ENCODE measurements at places on chromosomes 3 and 15.

- no peak for DNase-seq
Observed at GRCh38 chr15:45640616-45641015, 5.8 kb downstream of the SQOR start.

GRCh38 chr3:159616234-159616825 lies 372.3 kb upstream of the IL12A start:
- DNase-seq, result peak; percentile 14

- no peak for DNase-seq
Observed at GRCh38 chr3:126908752-126909275, 74.1 kb upstream of the PLXNA1 start.

DNA sequence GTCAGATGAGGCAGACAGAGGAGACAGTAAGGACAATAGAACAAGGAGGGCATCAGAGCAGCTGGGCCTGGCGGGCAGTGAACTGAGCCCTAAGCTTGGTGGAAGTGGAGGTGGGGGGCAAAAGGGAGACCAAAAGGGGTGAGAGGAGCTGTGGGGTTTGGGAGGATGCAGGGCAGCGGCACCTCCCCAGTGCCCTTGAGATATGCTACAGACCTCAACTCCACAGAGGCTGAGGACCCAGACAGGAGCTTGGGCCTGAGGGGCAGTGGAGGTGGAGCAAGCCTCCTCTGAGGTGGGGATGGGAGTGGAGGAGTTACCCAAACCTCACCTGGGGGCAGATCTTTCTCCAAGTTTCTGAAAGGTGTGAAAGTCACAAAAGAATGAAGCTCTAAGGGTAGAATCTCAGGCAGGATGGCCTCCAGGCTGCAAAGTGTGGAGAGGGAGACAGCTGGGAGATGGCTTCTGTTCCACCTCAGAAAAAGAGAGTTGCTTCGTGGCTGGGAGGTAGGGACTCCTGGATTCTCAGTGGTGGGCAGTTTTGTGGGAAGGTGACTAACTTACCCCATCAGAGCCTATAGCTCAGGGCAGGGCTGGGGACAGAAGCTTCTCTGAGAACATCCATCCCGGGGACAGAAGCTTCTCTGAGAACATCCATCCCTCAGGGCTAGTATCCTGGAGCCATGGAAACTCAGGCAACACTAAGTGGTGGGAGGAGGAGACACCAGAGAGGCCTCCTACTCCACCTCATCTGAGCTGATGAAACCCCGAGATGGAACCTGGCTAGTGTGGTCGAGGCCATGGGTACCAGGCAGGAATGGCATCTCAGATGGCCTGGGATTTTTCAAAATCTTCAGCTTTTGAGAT lies 2.3 kb upstream of the CLK3 start:
- no peak for DNase-seq

DNA sequence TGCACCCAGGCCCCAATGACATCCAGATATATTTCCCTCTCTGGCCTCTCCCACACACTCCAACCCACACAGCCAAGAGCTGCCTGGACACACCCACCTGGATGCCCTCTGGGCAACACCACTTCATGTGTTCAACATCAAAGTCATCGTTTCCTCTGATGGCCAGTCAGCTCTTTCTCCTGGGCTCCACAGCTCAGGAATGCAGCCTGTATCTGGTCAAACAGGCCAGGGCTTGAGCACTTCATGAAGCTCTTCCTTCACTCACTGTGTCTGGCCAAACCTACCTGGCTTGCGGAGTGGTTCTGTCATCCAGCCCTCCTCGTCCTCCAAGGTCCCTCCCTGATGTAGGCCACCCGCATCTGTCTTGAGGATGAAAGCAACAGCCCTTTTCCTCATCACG lies 35.8 kb upstream of the SLC6A11 start:
- DNase-seq, result no peak

DNA sequence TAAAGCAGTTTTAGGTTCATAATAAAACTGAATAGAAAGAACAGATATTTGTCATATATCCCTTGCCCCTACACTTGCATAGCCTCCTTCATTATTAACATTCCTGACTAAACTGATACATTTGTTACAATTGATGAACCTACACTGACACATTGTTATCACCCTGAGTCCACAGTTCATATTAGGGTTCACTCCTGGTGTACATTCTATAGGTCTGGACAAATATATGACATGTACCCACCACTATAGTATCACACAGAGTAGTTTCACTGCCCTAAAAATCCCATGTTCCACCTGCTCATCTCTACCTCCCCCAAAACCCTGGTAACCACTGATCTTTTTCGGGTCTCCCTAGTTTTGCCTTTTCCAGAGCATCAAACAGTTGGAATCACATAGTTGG lies 13.8 kb downstream of the DCBLD2 start:
- DNase-seq, result no peak

- no peak for DNase-seq
Observed at GRCh38 chr15:70863450-70864218, 9.7 kb upstream of the LARP6 start.

GRCh38 chr3:142148792-142149672 lies at the start of gene TFDP2:
TSS of gene TFDP2 (minus strand) at chr3:142149544. CDS start at chr3:142101749, 47,795 bp downstream.
- peak; percentile 96 for DNase-seq

DNA sequence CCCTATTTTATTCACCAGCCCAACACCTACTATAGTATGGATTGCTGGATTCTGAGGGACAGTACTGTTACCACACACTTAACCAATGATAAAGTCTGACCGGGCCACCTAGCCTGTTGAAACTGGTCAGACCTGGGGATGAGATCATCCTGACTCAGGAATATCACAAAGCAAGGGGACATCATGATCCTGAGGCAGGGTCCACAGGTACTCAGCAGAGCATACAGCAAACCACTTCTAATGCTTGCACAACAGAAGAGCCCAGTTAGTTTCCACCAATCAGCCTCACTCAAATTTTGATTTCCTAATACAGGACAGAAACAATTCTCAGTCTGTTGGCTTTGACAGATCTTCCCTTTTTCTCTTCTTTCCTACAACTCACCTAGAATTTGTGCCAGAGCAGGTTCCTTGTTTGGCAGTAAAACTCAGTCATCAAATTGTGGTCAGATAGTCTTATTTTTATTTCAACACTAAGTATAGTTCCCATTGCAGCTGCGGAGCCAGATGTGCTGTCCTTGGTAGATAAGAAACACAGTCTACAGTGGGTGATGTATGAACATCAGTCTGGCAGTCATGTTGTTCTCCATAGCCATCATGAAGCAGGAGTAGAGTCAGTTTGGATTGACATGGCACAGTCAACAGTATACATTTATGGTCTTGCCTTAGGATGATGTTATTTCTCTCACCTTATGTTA lies 90.1 kb upstream of the PRR23C start:
- no peak for DNase-seq

- no peak for DNase-seq
Observed at GRCh38 chr15:100757661-100758060, 122.0 kb upstream of the ALDH1A3 start.

DNA sequence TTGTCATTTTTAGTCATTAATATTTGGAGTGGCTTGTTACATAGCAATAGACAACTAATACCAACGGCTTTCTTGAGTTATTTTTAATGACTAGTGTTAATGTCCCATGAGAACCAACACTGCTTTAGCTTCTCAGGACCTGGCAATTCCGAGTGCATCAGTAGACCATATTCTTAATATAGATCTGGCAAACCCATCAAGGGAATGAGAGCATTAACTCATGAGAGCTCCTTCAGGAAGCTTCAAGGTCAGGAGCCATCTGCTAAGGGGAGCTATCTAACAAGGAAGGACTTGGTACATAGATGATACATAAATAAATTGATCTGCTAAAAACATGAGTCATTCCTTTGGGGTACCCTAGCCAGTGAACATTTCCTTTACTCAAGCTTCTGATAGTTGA lies 122.6 kb upstream of the EPHA3 start:
- DNase-seq, result no peak

GRCh38 chr3:94167796-94168195 lies 104.9 kb downstream of the NSUN3 start:
- no peak for DNase-seq

GRCh38 chr3:77342027-77342426 lies 302.1 kb downstream of the ROBO2 start:
- DNase-seq, result no peak

GRCh38 chr15:34691034-34691433 lies 63.8 kb downstream of the GJD2 start:
- no peak for DNase-seq

DNA sequence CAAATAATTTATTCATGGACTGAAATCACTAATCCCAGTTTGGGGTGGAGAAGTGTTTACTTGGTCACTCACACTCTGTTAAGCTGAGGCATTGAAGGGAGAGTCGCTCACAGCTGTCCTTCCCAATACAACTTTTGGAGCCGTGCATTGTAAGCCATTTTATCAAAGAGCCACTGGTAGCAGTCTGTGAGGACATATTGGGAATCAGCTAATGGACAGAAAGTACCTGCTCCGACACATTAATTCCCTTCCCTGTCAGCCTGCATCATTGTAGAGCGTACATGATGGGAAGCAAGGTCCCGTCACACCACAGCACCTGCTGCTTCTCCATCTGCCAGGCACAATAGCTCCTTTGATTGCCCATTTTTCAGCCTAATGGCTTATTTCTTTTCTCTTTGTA lies 643.2 kb downstream of the SQOR start:
- DNase-seq, result peak; percentile 71

GRCh38 chr3:54304877-54305276 lies 182.5 kb downstream of the CACNA2D3 start:
- no peak for DNase-seq

GRCh38 chr3:194204042-194204987 lies 68.4 kb downstream of the HES1 start:
- DNase-seq, result peak; percentile 33

- DNase-seq, result no peak
Observed at GRCh38 chr3:190345878-190346277, 23.6 kb upstream of the CLDN1 start.

DNA sequence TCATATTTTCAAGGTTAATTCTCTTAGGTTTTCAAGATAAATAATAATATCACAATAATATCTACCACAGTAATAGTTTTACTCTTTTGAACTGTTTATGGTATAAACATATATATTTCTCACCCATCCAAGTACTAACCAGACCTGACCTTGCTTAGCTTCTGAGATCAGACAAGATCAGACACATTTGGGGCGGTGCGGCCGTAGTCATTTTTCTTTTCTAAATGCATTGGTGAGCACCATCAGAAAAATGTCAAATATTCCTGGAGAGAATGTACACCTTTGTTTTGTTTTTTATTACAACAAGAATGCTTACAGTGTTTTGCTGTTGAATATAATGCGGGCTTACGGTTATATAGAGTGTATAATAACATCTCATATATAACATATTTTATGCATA lies 267.8 kb downstream of the ADAMTS17 start:
- no peak for DNase-seq

- DNase-seq, result no peak
Observed at GRCh38 chr3:98807561-98807960, 44.4 kb downstream of the ST3GAL6 start.

DNA sequence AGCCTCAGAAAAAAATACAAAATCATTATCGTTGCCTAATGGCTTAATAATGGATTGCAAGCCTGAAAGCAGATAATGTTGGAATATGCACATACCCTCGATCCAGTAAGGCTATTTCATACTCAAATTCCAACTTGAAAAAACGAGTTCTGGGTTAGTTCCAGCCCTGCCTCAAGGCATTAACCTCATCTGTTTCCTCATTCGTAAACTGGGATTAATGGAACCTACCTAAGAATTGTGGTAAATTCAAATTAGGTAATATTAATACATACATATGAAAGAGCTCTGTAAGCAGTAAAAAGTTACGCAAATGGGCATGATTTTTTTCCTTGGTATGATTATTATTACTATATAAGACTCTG lies 107.5 kb downstream of the SRGAP3 start:
- no peak for DNase-seq

GRCh38 chr15:32098033-32098432 lies 67.7 kb downstream of the CHRNA7 start:
- DNase-seq, result no peak

DNA sequence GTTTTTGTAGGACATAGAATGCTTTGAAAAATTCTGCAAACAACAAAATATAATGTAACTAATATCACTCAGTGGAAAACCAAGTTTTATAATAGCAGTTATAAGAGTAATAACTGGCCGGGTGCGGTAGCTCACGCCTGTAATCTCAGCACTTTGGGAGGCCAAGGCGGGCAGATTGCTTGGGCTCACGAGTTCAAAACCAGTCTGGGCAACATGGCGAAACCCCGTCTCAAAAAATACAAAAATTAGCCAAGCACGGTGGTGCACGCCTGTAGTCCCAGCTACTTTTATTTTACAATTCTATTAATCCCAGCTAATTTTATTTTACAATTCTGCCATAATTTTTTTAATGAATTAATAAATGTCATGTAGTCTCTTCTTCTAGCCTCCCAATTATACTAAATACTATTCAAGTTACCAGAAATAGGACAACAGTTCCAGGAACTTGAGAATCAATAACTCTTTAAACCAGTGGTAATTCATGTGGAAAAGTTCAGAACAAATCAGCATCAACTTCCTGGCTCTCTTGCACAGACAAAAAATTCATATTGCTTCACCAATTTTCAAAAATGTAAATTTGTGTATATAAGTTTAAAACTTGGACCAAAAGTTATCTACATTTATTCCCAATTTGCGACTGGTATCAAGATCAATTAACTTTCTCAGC lies 2.2 kb downstream of the DENND4A start:
- no peak for DNase-seq

- no peak for DNase-seq
Observed at GRCh38 chr3:79012530-79012913, 755.3 kb downstream of the ROBO1 start.

DNA sequence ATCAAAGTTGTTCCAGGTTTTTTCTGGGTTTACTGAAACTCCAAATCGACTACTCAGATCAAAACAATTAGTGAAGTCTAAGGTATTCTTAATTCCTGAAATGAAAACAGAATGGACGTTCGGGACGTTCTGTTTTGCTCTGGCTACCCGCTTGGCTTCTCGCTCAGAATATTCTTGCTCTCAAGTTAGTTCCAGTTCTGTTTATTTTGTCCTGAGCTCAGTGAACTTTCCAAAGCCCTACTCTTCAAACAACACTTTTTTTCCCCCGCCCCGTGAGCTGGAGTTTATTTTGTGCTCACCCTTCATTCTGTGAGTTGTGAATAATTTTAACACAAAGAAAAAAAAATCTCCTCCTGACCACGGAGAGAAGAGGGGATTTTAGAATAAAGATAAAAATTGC lies 72.6 kb downstream of the SAMMSON start:
- DNase-seq, result no peak

GRCh38 chr3:39443530-39443929 lies 23.9 kb upstream of the MOBP start:
- DNase-seq, result no peak

DNA sequence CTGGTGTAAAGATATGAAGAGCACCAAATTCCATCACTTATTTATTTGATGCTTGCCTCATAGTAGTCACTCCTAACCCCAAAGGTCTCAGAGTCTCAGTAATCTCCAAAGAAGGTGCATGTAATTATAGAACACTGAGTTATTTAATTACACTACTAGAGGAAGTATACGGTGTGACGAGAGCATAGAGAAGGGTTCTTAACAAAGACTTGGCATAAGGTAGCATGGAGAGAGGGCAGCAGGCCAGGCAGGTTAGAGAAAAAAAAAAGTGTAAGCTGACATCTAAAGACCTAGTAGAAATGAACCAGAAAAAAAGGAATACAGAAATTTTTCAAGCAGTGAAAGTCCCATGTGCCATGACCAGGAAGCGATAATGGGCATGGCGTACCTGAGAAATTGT lies 213.3 kb upstream of the TGFBR2 start:
- DNase-seq, result no peak
